ENCODE measurements at places on chromosomes 3 and 15. TPM values are rescaled to one million over a fixed set of nuclear protein-coding genes. Genes with fewer than 3 reads are reported as not detected.

AP3B2 gene
- 0.89 TPM for polyA plus RNA-seq

SCG3 gene
- polyA plus RNA-seq: not detected

NR2E3 gene
- 0.65 TPM for polyA plus RNA-seq

TEX55 gene
- not detected for polyA plus RNA-seq

ARRDC4 gene
- polyA plus RNA-seq: 15.5 TPM

SPTBN5 gene
- not detected for polyA plus RNA-seq

VPS33B gene
- 9.1 TPM for polyA plus RNA-seq

SCAMP5 gene
- 0.23 TPM for polyA plus RNA-seq

CYP1A2 gene
- not detected for polyA plus RNA-seq

DNA sequence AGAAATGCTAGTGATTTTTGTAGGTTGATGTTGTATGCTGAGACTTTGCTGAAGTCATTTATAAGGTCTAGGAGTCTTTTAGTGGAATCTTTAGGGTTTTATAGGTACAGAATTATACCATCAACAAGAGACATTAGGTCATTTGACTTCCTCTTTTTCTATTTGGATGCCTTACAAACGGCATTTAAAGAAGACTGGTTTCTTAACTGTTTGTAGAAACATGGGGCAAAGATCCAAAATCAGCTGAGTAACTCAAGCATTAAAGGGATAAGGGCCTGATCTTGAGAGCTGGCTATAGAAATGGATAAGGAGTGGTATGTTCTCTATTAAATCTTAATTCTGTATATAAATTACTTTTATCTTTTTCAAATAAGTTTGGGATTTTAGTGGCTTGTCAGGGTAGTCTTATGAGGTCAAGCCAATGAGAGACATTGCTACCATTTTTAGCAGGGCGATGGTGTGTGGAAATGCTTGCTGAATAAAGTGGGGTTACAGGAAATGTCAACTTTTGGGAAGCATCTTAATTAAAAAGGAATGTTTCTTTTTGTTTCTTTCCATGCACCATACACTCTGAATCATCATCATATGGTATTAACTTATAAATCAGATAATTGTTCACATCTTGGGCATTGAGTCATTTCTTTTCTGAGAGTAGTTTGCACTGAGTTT is 197.7 kb upstream of the GBE1 start:
- DNase-seq: peak; percentile 84

GRCh38 chr3:100401674-100402041 is 319 bp downstream of the LNP1 start:
- DNase-seq: peak; percentile 80

DNA sequence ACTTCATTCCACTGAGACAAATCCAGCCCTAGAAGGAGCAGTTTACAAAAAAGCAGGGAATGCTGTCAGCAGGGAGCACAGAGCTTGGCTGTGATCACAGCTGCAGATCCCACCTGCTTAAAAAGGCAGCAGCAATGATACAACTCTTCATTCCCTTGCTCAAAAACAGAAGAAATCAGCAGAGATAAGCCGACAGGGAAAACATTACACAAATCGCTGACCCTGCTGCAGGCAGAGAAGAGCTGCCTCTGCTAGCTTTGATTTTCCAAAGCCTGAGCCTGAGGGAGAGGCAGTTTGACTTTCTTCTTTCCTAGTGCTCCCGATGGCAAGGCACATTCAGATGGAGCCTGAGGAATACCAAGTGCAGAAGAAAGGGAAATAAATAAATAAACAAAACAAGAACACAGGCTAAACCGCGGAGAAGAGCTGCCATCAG is 80.2 kb downstream of the SHQ1 start:
- DNase-seq: no peak

DNA sequence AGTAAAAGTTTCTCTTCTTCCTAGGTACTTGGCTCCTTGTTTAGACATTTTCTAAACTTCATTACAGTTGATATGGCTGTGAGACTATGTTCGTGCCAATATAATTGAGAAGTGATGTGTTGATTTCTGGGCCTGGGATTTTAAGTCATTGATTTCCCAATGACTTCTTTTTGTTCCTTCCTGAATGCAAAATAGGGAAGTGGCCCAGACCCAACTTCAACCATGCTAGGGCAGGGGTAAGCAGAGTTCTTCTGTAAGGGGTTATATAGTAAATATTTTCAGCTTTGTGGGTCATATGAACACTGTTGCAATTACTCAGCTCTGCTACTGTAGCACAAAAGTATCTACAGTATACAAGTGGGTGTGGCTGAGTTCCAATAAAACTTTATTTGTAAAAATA is 320.1 kb upstream of the WNT5A start:
- no peak for DNase-seq

DNA sequence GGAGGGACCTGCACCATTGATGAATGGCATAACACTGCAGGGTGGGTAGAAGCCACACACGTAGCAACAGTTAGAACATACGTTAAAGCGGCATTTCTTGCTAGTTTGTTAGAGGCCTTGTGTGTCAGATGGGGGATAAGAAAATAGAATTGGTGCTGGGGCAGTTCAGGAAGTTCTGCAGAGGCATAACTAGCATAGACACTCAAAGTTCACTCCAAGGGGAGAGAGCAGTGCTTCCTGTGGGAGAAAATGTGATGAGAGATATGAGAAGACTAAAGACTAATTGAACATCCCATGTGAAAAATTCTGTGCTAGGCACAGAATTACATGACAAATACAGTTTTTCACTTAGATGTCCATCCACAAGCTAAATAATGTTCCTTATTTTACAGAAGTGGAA is 327.1 kb downstream of the ZNF621 start:
- no peak for DNase-seq

GRCh38 chr3:143226678-143227291 is 107.2 kb downstream of the CHST2 start:
- no peak for DNase-seq

GRCh38 chr3:38115645-38116427 is 21.1 kb downstream of the ACAA1 start:
- DNase-seq: no peak

- DNase-seq: no peak
These were observed 97.7 kb downstream of the EPHB1 start for GRCh38 chr3:134892761-134893160.

DNA sequence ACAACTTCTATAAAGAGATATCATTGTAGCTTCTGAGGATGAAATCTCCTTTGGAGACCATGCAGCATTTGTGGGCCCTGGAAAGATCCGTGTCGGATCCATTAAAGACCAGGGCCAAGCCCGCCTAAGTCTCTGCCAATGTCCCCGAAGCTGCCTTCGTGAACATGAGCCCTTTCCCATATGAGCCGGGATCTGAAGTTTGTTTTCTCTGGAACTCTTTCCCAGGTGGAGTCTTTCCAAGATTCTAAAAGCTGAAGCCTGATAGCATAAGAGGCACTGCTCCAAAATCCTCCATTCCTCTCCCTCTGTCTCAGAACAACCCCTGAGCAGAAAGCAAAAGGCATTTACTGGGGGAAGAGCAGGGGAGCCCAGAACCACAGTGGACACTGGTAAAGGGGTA is 274.6 kb downstream of the NTRK3 start:
- no peak for DNase-seq

- peak; percentile 58 for DNase-seq
These were observed 664 bp downstream of the PPCDC start for GRCh38 chr15:75023872-75024636.

GRCh38 chr3:149965278-149965677 is 5.4 kb downstream of the PFN2 start:
- peak; percentile 53 for DNase-seq

DNA sequence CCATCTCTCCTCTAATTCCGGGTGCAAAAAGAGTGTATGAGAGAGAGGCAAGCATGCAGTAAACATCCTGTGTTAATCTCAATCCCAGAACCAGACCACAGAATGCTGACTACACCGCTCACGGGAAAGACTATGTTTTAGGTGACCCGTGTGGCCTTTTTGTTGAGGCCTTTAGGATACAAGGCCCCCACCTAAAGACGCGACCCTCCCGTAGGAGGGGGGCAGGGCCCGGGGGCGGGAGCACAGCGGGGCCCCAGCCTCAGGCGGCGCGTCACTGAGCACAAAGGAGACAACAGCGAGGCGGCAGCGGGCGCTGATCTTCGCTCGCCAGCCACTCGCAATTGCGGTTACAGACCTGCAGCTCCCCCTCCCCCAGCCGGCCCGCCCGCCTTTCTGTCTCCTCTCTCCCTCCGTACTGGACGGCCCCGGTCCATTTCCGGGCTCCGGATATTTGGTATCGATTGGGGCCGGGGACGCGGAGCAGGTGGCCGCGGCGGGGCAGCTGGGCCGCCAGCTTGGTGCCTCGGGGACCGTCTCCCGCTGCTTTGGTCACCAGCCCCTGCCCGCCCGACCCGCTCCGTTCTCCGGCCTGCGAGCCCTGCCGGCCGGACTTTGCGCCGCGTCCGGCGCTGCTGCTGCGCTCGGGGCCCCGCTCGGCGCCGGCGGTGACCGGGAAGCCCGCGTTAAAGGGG is at the start of gene CCDC50:
TSS of gene CCDC50 (plus strand) at position 433 of the 692 bp plus-strand sequence. CDS start 281 bp downstream, outside the sequence.
- DNase-seq: peak; percentile 86

DNA sequence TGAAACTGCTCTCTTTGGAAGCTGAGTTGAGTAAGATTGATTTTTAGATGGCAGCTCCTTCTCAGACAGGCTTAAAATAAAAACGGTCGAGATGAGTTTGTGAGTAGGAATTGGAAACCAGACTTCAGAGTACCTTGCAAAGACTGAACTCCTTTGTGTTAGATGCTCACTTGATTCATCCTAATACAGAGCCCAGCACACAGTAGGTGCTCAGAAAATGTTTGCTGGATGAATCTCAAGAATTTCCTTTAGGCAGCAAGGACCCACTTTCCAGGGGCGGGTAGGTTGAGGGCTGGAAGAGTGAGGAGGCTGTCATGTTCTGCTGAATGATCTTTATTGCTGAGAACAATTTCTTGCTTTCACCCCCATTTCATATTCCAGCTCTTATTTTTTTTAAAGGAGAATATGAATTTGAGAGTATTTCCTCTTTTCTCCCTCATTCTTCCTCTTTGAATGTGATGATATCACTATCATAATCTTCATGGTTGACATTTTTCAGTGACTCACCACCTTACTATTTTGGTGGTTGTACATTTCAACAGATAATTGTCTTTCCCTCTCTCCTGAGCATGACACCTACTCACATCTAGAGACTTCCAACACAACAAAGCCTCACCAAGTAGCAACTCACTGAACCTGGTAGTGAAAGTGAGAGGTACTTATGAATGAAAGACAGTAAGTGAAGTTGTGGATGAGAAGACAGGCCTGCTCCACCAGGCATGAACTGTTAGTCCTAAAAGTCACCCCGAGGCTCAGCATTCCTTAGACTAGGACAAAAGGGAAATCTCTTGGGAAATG is 113.3 kb downstream of the PDCD6IP start:
- DNase-seq: peak; percentile 60

GRCh38 chr15:43928152-43928551 is 101.3 kb downstream of the WDR76 start:
- DNase-seq: no peak

DNA sequence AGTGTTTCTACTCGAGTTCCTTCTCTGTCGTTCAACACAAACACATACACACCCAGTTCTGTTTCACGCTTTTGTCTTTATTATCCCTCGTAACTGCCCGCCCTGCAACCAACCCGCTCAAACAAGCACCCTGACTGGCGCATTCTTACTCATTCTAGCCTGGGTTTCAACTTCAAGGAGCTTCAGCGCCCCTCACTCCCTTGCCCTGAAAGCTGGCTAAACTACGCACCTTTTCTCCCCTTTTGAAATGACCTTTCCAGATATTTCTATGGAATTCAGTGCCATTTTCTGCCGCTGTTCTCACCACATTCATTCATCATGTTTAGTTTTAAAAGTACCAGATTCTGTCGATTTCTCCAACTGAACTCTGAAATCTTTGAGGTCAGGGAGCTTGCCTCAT is 653 bp upstream of the MFSD1 start:
- peak; percentile 38 for DNase-seq

DNA sequence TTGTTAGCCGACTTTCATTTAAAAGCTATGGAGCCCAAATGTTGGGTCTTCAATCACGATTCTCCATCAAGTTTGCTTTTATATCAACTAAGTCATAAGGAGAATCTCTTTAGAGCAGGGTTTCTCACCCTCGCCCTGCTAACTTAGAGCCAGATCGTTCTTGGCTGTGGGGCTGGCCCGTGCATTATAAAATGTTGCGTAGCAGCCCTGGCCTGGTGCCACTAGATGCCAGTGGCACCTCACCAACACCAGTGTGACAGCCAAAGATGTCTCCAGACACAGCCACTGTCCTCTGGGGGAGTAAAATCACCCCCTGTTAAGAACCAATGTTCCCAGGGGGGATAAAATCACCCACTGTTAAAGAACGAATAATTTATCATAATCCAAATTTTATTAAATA is 226.1 kb downstream of the OCA2 start:
- DNase-seq: no peak

GRCh38 chr15:45868109-45868691 is 233.4 kb downstream of the SQOR start:
- DNase-seq: no peak

GRCh38 chr3:171307046-171307585 is 153.1 kb downstream of the TNIK start:
- no peak for DNase-seq

DNA sequence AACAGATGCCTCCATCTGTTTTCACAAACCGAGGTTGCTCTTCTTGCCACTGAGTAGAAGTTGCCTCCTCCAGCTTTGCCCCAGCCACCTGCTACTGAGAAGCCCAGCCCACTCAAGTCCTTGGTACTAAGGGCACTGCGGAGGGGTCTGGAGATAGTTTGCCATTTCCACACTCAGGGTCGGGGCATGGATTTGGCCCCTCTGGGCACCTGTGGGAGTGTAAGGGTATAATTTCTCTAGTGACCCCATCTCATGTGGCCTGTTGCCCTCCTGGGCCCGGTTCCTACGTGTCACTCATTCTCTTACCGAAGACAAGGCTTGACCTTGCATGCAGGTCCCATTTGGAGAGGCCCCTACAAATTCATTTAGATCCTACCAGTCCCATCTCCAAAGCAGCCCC is 79.0 kb downstream of the THSD4 start:
- DNase-seq: no peak

- peak; percentile 94 for DNase-seq
These were observed 1.2 kb downstream of the HRH1 start for GRCh38 chr3:11155341-11156025.

DNA sequence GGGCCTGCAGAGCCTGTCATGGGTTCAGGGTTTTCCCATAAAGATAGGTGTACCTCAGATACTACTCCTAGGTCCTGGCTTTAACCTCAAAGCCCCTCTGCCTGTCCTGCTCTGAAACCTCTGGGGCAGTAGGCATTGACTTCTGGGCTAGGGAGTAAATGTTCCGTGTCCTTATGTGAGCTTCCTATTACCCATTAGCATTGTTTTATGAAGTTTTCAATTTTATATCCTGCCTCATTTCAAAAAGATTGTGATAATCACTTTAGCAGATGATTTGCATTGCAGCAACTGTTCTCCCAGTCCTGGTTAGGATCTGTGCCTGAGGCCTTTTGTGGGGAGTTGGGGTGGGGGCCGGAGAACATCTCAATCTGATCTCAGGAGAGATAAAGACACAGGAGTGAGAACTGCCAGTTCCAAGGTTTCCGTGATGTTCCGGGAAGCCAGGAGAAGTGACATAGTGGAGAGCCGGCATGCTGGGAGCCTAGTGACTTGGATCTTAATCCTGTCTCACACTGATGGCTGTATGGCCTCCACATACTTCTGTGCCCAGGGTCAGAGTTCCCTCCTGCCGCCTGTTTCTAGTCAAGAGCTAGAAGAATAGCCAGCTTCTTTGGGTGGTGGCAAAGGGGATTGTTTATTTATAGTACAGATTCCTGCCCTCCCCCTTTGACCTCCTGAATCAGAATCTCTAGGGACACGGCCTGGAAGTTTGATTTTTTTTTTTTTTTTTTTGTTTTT is 10.6 kb downstream of the TPM1 start:
- DNase-seq: peak; percentile 80

GRCh38 chr3:42557854-42558253 is 23.9 kb downstream of the SEC22C start:
- DNase-seq: no peak

Data from GM23248 (cell line).